NCI-H345 (cell line): ENCODE measurements at places on chromosomes 4 and X.

DNA sequence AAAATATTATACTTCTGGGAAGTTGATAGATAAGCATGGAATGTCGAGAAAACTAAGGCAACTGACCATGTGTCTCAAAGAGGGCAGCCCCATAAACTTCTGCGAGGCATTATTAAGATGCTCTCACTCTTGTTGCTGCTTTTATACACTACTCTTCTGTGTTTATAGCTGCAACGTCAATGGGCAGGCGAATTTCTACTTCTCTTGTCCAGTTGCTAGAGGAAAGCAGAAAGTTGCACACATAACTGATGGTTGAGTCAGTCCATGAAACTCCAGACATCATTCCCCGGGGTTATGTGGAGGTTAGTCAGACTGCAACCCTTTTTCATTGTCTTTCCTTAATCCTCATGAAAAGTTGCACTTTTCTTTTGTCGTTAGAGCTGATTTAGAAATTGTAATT, 39.8 kb downstream of the VCX3B start:
- no peak for DNase-seq

- DNase-seq: no peak
These were observed 102.3 kb upstream of the NAP1L5 start for GRCh38 chr4:88799900-88800299.

- peak; percentile 19 for DNase-seq
These were observed 2.4 kb downstream of the TFDP3 start for GRCh38 chrX:133215747-133216146.

GRCh38 chrX:118884552-118885138, 61.0 kb downstream of the ZCCHC12 start:
- DNase-seq: no peak

- no peak for DNase-seq
These were observed 90.5 kb downstream of the FBXO8 start for GRCh38 chr4:174192943-174193342.

GRCh38 chrX:42398967-42399631, 378.9 kb downstream of the PPP1R2C start:
- DNase-seq: no peak

DNA sequence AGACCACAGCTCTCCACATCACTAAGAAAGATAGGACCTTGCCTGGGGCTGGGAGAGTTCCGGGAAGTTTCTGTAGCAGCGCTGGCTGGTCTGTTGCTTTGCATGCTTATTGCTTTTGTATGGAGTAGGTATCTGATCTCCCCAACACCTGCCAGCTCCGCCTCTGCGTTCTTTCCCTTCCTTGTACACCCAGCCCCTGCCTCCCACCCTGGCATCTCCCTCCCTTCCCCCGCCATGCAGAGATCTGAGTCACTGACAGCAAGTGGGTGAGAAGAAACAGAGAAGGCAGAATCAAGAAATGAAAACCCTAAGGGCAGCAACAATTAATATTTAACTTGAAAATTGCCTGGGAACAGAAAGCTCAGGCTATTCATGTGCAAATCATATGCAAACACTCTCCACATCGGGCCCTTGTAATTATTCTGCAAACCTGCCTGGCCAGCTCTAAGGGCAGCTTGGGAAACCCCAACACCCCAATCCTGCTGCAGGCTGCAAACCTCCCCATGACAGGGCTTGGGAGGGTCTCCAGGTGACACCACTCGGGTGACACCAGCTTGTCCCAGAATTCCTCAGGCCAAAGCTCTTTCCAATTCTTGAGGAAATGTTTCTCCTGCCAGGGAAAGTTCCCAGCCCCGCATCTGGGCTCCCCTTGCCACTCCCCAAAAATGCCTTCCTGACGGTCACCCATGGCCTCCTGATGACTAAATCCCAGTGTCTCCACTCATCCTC, 257.2 kb downstream of the FBXW7 start:
- peak; percentile 53 for DNase-seq

- no peak for DNase-seq
These were observed 2.3 kb downstream of the P2RY4 start for GRCh38 chrX:70257423-70258288.

DNA sequence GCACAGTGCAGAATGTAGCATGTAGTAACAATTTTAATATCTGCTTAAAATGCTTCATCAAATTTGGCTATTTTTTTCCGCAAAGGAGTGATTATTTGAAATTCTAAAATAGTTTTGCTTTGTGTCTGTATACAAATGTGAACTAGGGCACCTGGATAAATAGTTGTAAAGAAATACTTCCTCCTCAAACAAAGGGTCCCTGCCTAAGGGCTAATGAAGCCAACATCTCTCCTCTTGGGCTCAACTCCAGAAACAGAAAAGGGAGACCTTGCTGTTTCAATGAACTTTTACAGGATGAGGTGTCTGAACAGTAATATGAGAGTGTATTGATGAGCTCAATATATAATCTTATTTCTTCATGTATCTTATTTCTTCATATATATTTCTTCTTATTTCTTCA, 30.8 kb upstream of the SCOC start:
- no peak for DNase-seq

DNA sequence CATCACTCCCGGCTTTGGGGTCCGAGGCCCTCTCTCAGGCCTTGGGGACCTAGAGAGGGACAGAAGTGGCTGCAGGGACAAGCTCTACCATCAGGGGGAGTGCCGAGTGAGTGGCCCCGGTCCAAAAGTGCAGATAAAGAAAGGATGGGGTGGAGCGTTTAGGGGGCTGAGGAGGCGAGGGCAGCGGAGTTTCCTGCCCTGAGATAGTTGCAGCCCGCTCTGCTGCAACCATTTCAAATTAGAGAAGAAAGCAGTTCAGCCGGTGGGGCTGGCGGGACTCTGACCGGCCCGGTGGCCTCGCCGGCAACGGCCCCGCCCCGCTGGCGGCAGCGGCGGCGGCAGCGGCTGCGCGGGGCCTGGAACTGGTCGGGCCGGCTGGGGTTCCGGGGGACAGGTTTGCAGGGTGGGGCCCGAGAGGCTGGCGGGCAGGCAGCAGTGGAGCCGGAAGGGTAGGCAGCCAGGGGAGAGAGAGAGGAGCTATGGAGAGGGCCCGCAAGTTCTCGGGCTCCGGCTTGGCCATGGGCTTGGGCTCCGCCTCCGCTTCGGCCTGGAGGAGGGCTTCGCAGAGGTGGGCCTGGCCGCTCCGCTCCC, 7.6 kb downstream of the DLG3 start:
- peak; percentile 58 for DNase-seq

- DNase-seq: no peak
These were observed 18.8 kb upstream of the CHRNA9 start for GRCh38 chr4:40316333-40316781.

DNA sequence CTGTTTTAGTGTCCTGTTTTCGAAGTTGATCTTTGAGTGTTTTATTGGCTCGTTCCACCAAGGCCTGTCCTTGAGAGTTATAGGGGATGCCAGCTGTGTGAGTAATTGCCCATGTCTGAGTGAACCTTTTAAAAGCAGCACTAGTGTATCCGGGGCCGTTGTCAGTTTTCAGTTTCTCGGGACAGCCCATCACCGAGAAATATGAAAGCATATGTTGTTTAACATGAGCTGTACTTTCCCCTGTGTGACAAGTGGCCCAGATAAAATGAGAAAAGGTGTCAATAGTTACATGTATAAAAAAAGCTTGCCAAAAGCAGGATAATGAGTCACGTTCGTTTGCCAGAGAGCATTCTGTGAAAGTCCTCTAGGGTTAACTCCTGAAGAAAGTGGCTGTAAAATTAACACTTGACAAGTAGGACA, 48.6 kb upstream of the RASSF6 start:
- DNase-seq: peak; percentile 47

- DNase-seq: no peak
These were observed 81.2 kb downstream of the ADAM29 start for GRCh38 chr4:174999407-174999806.

GRCh38 chr4:13887010-13887409, 259.5 kb upstream of the BOD1L1 start:
- no peak for DNase-seq

- DNase-seq: no peak
These were observed 18.5 kb upstream of the SPP1 start for GRCh38 chr4:87957061-87957460.

DNA sequence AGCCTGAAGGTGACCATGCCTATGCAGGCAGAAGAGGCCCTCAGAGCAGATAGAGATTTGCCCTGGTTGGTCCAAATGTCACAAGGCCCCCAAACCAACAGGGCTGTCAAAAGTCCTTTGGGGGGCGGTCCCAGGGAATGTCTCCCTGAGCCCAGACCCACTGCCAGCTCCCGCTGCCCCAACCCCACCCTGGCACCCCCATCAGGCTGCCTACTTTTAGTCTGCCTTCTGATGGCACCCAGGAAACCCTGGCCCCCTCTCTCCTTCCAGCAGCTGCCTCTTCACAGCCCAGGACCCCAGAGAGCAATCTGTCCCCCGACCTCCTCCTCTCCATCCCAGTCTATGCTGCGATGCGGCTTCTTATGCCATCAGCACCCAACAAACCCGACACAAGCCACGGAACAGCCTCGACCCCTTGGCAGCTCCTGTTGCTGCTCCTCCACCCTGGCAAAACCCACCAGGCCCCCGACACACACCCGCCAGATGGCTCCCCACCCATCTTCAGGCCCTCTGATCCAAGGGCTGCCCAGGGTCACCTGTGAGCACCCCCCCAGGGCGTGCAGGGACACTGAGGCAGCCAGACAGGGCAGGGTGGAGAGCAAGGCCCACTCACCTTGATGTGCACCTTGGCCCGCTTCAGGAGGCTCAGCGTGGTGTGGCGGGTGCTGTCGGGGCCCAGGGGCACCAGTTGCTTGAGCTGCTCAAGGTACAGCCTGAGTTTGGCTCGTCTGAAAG, 9.9 kb downstream of the MXD4 start:
- no peak for DNase-seq

DNA sequence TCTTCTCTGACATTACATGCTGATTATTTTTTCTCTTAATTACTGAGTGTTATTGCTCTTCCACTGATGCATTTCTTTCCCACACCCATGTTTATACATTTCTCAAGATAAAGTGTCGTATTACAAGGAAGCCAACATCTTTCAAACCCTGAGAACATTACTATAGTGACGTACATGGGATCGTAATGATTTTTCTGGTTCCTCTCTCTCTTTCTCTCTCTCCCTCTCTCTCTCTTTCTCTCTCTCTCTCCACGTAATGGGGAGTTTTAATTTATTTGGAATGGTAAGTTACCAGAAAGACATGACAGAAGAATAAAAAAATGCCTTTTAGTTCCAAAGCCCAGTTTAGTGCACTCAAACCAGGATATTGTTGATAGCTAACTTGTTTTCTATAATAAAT, 40.4 kb upstream of the MAPK10 start:
- no peak for DNase-seq

DNA sequence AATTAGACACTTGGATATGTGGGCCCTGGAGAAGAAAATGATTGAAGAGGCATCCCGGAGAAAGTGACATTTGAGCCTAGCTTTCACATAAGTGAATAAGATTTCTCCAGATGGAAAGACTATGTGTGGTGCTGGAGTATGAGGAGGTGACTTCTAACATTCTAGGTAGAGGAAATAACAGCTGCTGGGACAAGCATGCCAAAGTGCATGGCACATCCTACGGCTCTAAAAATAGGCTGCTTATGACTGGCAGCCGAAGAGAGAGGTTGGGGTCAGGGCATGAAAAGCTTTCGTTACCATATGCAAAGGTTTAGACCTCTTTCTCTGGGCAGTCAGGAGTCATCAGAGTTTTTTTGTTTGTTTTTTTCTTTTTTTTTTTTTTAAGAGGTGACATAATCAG, 142.0 kb downstream of the SOX3 start:
- DNase-seq: no peak

DNA sequence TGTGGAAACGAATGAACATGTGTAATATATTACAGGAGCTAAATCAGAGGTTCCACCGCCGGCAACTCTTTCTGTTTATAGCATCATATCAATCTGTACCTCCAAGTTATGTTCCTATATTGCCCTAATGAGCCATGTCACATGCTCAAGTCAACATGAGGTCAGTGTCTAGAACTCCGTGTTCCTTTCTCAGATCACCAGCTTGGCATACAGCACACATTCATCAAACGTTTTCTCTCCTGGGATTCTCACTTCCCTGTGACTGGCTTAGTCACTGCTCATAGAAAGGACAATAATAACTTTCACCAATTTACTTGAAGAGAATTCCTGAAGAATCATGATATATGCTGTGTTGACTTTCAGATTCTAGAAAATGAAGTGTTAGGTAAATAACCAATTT, 532.0 kb upstream of the SPANXN1 start:
- DNase-seq: no peak

GRCh38 chr4:141757287-141757686, 120.9 kb downstream of the IL15 start:
- DNase-seq: no peak

GRCh38 chr4:21879187-21879586, 69.4 kb downstream of the KCNIP4 start:
- DNase-seq: no peak

DNA sequence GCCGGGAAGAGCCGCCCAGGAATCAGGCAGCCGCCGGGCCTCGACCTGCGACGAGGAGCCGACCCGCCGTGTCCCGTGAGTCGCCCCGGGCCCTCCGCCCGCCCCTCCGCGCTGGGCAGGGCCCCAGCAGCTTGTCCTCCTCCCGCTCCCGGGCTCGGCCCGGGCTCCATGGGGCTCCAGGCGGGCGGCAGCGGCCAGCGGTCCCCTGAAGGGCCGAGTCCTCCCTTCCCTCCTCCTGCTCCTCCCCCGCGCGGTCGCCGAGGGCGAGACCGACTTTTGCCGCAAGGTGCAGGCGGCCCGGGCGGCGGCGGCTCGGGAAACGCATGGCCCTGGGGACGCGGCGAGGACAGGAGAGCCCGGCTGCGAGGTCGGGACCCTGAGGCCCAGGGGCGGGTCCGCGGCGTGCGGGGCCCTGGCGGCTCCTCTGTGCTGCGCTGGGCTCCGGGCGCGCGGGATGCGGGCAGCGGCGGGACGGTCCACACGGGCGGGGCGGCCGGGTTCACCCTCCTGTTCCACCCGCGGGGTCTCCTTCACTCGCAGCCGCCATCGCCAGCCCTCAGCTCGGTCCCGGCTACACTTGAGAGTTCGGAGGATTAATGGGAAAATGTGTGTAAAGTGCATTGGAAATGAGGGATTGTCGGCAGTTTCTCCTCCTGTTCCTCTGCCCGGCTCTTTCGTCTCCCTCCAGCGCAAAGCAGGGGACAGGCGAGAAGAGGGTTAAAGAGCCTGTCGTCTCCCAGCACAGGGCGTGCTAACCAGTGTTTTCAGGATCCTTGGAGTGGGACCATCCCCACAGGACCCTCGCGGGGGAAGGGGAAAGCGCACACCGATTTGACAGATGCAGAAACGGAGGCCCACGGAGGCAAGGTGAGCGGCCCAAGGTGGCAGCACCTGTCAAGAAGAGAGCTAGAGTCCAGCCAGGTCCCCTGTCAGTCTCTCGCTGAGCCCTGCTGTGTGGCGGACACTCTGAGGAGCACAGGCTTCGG, 16.6 kb upstream of the ZNF718 start:
- DNase-seq: no peak
